Activated CD4-positive, alpha-beta T cell treated with anti-CD3 and anti-CD28 coated beads, Interleukin-2, amount 50 U/mL, for 16 hours (primary cell): ENCODE measurements at places on chromosomes 2 and 18.

DNA sequence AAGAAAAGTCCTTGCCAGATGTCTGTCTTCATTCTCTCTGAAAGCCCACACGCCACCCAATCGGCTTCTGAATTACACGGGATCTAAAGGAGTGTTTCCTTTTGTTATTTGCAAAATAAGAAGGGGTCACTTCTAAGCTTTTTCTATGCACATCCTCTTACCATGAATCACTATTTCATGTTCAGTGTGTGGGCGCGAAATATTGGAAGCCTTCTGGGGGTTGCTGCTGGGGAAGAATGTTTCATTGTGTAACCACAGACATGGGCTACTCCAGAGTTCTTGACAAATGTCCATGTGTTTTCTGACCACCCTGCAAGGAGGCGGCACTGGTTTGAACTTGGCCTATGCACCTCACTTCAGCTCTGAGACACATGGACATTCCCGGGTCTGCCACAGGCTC, 133.6 kb upstream of the APCDD1 start:
- no peak for DNase-seq

DNA sequence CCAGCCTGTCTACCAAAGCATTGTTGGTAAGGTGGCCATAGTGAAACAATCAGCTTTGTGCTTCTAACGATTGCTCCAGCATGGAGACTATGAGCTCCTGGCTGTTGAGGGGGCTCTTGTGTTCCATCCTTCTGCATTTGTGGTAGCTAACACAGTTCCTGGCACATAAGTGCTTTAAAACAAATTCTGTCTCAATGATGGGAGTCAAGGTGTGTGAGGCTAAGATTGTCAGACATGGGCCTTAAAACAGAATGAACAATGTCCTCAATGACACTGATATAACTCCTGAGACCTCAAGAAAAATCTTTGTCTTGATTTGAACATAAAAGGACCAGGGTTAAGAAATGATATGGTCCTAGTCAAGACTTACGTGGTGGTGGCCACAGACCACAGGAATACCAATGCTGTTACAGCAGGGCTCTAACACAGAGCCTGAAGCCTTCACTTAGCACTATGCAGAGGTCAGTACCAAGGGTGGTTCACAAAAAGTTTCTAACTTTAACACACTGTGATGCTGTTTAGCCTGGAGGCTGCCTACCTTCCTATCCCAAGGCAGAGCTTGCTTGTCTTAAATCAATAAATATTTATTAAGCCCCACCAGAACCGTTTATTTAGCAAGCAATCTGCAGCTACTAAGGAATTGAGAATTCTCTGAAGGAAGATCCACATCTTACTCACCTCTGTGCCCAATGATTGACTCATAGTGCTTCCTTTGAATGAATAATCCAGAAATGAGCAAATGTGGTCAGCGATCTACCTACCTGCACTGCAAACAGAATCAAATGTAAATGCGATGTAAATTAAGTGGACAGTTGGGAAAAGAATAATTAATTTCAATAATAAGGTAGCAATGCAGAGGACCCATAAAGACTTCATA, 35.1 kb downstream of the EVA1A start:
- DNase-seq, result peak; percentile 60

GRCh38 chr2:66436581-66437001, 1.7 kb downstream of the MEIS1 start:
- DNase-seq, result no peak

- no peak for DNase-seq
Observed at GRCh38 chr2:20638014-20638413, 12.9 kb downstream of the HS1BP3 start.

- DNase-seq, result no peak
Observed at GRCh38 chr18:76351961-76352581, 143.0 kb downstream of the ZNF516 start.

DNA sequence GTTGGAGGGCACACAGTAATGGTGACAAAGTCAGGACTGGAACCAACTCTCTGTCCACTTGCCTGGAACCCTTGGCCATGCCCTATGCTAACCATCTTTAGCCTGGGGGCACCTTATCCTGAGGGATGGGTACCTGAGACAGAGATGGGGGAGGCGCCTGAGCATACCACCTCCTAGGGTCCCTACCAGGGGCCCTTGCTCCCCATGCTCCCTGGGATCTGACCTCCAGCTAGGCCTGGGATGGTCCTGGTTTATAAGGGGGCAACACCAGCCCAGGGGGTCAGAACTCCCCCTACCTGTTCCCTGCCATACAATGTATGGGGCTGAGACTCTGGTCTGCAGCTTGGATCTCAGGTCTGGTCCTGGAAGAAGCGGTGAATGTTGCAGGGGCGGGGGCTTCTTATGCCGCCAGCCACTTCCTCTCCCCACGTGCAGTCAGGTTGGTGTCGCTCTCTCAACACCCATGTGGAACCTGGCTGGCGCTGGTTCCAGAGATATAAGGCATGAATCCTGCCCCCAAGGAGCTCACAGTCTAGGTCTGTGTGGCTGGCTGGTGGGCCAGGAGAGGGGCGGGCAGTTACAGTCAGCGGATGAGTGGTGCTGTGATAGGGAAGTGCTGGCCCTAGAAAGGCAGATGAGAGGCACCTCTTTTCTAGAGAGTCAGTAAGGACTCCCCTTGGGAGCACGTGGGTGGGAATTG, 3.8 kb upstream of the TOGARAM2 start:
- DNase-seq, result no peak

- no peak for DNase-seq
Observed at GRCh38 chr2:119350311-119350998, 16.2 kb downstream of the C2orf76 start.

DNA sequence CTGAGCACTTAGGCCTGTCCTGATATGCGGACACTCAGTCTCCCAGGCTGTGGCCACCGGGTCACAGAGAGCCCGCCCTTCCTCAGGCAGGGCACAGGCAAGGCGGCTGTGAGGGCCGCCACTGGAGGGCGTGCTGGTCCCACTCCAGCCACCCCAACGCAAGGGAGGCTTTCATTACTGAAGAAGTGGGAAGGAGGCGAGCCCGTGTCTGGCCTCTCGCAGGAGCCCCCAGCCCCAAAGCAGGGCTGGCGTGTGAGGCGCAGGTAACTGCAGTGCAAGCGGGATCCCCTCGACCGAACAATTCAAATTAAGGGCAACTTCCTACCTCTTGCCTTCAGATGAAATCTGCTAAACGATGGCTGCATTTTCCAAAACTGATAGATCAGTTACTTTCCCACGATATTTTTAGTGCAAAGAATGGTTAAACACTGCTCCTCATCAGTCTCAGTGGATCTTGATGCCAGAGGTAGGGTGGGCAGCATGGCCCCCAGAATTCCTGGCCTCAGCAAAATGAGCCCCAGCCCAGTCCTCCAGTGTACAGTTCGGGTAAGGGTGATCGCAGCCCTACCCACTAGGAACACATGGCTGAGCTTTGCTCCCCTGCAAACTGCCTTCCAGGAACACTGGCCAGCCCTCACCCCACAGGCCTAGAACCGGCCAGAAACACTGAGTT, 97.2 kb downstream of the SEPTIN10 start:
- peak; percentile 27 for DNase-seq

DNA sequence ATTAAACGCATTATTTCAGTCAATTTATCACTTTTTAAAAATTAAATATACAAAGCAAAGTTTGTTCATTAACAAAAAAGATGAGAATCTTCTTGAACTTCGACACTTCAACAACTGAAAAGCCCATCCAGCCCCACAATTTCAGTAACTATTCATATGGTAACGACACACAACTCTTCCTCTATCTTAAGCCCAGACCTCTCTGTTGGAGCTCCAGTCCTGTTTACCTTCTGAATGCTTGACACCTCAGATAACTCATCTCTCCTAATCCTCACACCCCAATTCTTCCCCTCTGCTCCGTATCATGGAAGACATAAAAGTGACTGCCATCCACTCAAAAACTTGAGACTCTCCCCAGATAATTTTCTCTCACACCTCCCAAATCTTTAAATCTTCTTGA, 12.6 kb downstream of the USP37 start:
- DNase-seq, result no peak

- DNase-seq, result peak; percentile 56
Observed at GRCh38 chr2:168030862-168031624, 216.4 kb downstream of the STK39 start.

GRCh38 chr18:13488281-13488929, 238.0 kb downstream of the FAM210A start:
- DNase-seq, result no peak

DNA sequence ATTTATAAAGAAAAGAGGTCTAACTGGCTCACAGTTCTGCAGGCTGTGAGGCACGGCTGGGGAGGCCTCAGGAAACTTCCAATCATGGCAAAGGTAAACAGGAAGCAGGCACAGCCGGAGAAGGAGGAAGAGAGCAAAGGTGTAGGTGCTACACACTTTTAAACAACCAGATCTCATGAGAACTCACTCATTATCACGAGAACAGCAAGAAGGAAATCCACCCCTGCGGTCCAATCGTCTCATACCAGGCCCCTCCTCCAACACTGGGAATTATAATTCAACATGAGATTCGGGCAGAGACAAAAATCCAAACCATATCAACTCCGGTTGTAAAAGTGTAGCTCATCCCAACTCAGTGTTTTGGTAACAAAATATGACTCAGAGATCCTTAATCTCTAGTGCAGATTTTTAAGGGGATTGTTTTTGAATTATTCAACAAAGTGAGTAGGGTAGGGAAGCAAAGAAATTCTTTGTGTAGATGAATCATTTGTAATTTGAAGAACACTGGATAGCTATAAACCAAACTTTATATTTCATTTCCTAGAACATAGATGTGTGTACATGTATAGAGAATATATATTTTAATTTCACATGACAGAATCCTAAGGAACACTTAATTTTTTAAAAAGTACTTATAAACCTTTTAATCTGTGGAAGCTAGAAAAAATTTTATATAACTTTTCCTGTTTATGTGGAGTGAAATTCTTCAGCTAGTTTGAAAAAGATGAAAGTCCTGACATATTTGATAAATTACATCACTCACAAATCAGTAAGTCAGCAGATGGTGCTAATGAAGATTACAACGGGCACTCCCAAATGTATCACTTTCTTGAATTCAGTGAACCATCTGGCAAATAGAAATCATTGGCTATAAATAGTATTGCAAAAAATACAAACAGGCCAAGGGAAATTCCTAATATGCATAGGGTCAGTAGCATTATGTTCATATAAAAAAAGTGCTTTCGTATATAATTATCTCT, 130.1 kb downstream of the OLA1 start:
- no peak for DNase-seq

- DNase-seq, result no peak
Observed at GRCh38 chr2:892892-893291, 57.8 kb upstream of the SNTG2 start.
